NT2/D1 (cell line): ENCODE measurements at places on chromosomes 5 and 9.

DNA sequence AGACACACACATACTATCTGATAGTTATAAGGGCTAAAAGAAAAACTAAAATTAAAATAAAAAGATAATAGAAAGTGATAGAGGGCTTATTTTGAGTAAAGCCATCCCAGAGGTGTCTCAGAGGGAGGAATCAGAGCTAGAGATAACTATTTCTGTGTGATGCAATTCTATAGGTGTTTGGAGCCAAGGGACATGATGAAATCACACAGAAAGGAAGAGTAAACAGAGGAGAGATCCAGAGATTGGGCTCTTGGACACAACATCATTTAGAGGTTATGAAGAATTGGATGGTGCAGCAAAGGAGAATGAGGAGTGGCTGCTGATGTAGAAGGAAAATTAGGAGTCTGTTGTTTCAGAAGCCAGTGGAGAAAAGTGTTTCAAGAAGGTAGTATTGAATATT, 393.5 kb downstream of the DIRAS2 start:
- DNase-seq, result no peak

- no peak for DNase-seq
Measured at GRCh38 chr5:114123654-114124053, 238.2 kb upstream of the KCNN2 start.

DNA sequence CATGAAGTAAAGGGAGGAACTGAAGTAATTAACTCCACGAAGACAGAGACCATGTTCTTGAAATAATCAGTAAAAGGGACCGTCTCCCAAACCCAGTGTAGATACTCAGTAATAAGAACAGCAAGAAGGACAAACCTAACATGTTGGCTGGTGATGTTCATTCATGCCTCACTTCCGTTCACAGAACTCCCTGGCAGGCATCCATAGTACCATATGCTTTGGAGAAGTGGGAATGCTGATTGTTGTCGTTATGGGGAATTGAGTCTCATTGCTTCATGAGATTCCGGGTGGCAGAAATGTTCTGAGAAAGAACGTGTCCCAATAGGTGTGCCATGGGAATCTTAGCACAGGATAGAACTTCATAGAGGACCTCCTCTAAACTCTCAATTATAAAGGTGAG, 452.3 kb downstream of the ZSWIM6 start:
- no peak for DNase-seq

DNA sequence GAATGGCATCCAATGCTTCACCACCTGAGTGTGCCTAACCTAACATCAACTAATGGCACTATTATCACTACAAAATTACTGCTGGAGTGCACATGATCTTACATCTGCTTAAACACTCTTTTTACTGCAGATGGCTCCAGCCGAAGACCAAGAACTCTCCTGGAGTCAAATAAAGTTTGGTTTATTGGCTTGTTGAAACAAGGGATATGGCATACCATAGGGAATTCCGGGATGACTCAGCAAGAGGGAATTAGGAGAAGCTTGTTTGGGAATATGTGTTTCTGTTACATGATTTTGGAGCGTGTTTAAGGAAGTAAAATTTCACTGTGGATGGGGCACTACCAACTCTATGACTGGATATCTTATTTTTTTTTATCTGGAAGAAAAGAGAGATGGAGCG, 872.6 kb downstream of the DTWD2 start:
- no peak for DNase-seq

- DNase-seq, result no peak
Measured at GRCh38 chr9:133428617-133429101, 6.5 kb downstream of the ADAMTS13 start.

DNA sequence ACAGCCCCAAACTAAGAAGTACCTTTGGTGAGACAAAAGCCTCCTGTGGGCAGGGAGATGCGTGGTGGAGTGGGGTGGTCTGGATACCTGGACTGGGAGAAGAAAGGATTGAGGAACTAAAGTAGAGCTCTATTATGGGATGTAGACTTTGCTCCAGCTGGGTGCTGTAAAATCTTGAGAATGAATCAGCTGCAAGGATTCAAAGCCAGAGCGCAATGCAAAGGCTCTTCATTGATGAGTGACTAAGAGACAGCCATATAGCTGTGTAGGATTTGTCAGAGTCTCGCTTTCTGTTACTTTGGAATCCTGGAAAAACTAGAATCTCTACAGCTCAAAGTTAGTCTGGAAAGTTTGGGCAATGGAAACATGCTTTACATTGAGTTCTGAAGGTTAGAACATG, 159.9 kb downstream of the TAF11L14 start:
- DNase-seq, result no peak

GRCh38 chr5:132301344-132302271, 7.4 kb downstream of the SLC22A4 start:
- no peak for DNase-seq

GRCh38 chr9:90815183-90815943, 13.7 kb downstream of the SYK start:
- no peak for DNase-seq

GRCh38 chr5:142324136-142324870, 518 bp downstream of the SPRY4 start:
- no peak for DNase-seq
